Pancreas (tissue), 10 donors: ENCODE measurements at places on chromosomes 4 and X.

DNA sequence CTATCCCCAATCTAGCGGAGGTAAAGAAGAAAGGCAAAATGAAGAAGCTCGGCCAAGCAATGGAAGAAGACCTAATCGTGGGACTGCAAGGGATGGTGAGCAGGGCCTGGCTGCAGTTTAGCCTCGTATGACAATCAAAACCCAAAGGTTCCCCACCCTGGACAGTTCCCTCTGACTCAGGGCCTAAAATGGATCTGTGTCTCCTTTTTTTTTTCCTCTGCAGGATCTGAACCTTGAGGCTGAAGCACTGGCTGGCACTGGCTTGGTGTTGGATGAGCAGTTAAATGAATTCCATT, 986 bp downstream of the HDAC6 start:
- no peak for DNase-seq

GRCh38 chrX:34521563-34521962, 135.5 kb downstream of the TMEM47 start:
- DNase-seq = no peak

DNA sequence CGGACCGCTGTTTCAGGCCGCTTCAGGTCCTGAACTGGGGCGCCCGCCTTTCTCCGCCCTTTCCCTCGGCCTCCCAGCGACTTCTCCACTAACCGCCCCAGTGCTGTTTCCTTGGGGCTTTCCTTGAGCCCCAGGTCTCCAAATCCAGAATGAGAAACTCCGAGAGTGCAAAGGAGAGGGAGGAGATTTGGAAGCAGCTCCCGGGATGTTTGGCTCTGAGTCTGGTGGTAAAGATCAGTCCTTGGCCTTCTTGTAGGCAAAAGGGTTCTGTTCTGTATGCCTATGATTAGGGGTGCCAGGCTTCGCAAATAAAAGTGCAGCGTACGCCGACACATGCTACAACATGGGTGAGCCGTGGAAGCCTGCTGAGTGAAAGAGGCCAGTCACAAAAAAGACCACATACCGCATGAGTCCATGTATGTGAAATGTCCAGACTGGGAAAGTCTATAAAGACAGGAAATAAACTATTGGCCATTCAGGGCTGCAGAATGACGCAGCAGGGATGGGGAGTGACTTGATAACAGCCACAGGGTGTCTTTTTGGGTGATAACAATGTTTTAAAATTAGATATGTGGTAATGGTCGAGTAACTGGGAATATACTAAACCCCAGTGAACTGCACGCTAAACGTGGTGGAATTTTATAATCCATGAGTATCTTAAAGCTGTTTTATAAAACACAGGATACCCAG, 99.8 kb downstream of the TRAPPC11 start:
- no peak for DNase-seq

DNA sequence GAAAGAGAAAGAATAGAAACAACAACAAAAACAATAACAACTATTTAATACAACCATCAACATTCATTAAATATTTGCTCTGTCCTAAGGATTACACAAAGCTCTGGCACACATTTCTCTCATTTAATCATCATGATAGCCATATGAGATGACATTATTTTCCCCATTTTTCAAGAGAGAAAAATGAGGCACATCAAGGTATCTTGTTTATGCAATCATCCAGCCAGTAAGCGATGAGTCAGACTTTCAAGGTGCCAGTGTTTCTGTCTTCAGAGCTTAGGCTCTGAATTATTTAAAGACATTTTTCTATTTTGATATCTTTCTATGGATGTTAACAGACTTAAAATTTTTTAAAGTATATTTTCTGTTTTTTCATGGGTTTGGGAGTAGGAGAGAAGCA, 541.8 kb upstream of the SMIM31 start:
- DNase-seq = no peak

GRCh38 chr4:162706632-162707031, 460.1 kb downstream of the NAF1 start:
- no peak for DNase-seq

GRCh38 chr4:113574636-113575103, 186.9 kb downstream of the CAMK2D start:
- no peak for DNase-seq

DNA sequence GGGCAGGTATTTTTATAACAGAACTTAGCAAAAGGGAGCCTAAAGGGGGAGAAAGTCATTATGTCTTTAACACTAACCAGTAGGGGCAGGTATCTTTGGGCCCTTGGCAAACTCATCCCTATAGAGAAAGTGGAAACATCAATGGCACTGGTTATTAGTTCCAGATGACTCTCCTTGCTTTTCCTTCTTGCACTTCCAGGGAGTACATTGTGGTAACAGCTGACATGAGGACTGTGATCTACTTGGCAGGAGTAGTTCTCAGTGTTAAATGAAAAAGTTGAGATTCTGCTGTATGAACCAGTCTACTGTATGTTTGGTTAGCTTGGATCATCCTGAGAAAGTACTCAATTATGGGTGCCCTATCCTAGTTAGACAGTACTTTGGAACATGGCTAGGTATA, 93.6 kb downstream of the ATXN3L start:
- DNase-seq = no peak

DNA sequence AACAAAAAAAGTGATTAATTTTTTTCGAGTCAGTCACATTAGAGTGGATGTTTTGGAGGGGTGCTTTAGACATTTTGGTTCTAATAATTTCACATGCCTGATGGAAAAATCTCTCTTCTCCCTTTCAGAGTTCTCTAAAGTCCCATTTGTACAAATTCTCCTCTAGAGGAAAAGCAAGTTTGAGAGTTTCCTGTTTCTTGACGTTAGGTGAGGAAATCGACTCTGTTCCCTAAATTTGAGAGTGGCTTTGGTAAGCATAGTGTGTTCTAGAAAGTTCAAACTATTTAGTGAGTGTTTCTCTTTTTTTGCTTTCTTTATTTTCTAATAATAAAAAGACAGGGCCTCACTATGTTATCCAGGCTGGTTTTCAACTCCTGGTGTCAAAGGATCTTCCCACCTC, 1.6 kb upstream of the ATP6AP2 start:
- no peak for DNase-seq

- DNase-seq = no peak
Measured at GRCh38 chr4:4950561-4951290, 68.5 kb downstream of the CYTL1 start.

DNA sequence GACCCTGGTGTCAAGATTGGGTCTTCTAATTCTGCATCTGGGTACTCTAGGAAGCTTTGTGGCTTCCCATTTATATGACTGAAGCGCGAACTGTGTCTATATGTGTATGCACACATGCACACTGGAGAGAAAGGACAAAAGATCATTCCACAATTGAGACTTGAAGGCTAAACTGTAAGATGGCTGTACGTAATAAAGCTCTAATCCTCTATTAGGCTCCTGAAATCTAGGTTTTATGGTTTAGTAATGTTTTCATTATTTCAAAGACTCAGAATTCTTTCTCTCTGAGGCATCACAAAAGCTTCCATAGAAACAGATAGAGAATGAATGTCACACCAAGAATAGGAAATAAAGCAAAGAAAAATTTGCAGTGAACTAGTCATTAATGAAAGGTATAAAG, 320.7 kb upstream of the FTHL17 start:
- DNase-seq = no peak

- no peak for DNase-seq
Measured at GRCh38 chr4:144591401-144591800, 54.6 kb upstream of the HHIP start.

DNA sequence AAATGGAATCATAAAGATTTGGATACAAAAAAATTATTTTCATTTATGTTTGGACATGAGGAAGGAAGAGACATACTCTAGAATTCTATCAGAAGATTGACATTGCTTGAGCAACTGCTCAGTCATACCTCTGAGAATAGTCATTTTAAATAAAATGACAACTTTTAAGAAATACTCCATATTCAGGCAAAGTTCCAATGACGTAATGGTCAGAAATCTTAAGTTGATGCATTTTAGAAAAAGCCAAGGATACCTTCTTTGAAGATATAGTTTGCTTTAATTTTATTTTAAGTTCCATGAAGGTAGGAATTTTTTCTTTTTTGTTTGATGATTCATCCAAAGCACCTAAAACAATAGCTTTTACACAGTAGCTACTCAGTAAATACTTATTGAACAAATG, 110.3 kb upstream of the ATOH1 start:
- no peak for DNase-seq

DNA sequence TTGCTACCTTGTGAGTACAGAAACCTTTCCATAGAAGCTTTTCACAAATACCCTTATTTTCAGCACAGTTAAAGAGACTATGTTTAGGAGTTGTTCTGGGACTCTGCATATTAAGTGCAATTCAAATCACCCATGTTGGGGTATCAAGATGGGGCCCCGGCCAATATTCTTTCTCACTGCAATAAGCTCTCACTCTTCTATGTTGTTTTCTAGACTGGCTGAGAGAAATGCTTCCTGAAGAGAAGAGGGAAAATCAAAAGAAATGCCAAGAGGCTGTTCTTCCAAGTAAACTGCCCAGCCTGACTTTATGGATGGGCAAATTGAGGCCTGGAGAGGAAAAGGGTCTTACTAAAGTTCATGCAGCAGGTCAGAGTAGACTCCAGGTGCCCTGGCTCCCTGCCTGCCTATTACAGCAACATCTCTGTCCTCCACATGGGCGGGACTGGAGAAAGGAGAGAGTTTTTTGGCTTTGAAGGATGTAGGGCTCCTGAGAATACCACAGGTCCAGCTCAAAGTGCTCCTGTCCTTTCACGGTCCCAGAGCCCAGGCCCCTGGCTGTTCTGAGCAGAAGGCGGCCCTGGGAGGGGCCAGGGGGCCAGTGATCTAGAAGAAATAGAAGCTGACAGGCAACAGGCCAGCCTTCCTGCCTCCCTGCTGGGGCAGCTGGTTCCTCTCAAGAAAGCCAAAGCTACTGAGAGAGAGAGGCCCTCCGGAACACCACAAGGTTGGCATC, 745 bp upstream of the IQSEC2 start:
- DNase-seq = no peak

DNA sequence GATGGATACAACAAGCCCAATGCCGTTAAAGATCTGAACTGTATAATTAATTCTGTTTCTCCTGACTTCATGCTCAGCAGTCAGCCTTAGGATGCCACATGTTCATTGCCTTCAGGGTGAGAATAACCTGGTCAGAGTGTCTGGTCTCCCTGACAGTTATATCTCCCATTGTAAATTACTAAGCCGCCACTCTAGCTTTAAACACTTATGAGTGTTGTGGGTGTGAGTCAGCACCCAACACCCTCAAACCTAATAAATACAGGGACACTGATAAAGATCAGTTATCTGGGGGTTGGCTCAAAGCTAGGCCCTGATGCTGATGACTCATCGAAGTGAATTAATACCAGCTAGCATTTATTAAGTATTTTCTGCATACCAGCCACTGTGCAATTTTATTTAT, 64.9 kb upstream of the DYNLT3 start:
- DNase-seq = no peak

GRCh38 chr4:187612301-187612700, 383.3 kb upstream of the ZFP42 start:
- no peak for DNase-seq

DNA sequence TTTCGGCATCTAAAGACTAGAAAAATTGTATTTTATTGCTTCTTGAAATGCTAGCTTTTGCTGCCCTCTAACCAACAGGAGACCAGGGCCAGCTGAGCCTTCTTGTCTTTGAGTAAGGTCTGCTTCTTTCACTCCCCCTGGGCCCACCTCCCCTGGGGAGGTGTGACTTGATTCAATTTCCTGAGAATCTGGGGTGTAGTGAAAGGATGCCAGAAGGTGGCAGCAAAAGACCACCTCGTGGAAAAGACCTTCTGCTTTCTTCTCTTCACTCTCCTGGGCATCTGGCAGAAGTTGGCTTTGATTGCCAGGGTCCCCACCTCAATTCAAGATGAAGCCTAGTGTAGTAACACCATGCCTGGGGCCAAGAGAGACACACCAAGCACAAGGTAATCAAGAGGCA, 96.5 kb upstream of the MAOA start:
- no peak for DNase-seq

DNA sequence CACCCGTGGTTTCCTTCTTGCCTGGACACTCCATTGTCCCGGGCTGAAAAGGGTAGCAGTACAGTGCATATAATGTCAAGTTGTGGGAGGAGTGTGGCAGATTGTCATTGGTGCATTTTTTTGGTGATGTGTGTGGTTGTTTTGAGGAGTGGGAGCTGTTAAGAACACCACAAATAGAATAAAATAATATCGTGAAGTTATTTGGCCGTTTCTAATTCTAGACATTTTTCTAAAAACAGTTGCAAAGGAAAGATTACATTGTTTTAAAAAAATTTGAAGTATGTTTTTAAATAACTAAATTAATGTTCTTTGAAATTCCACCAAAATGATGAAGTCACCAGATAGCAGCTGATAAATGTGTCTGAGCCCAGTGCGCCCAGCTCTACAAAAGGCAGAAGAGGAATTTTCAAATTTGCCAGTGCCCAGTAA, 1.3 kb downstream of the PKD2 start:
- no peak for DNase-seq

DNA sequence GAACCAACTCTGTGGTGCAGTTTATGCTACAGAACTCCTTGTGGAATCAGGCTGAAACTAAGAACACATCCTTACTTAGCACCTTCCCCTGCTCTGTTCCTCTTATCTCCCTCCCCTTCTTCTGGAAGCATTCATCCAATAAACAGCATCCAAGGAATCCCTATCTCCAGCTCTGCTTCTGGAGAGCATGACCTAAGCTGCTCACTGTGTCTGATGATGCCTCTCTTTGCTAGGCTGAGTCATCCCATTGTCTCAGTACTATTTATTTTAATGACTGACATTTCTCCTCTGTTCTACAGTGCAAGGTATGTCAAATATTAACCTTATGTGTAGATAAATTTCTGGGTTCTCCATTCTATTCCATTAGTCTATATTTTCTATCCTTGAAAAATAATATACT, 71.2 kb downstream of the BEND2 start:
- no peak for DNase-seq

GRCh38 chr4:183770906-183771305, 111.8 kb downstream of the TRAPPC11 start:
- no peak for DNase-seq

DNA sequence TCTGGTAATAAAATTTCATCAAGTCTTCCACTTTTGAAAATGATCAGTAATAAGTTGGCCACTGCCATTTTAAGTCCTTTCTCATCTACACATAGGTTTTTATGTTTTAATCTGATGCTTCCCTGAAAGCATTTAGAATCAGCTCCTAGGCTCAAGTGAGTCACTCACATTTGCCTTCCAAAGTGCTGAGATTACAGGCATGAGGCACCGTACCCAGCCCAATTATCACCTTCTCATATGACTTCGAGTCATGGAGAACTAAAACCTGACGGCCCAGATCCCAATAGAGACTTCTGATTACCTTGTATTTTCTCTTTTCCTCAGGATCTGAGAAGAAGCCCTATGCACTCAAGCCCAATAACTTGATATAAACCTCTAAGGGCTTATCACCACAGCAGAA, 140.8 kb downstream of the OPHN1 start:
- no peak for DNase-seq

- DNase-seq = no peak
Measured at GRCh38 chrX:111302284-111302683, 32.0 kb upstream of the CAPN6 start.

- DNase-seq = no peak
Measured at GRCh38 chrX:39133971-39134370, 332.7 kb downstream of the MID1IP1 start.

GRCh38 chr4:106594291-106594952, 225.8 kb upstream of the GIMD1 start:
- DNase-seq = no peak

GRCh38 chr4:42345962-42346544, 51.2 kb upstream of the SHISA3 start:
- DNase-seq = no peak
